Epithelial cell of prostate (primary cell): ENCODE measurements at places on chromosomes 11 and 22.

- no peak for DNase-seq
Observed at GRCh38 chr11:16312233-16312765, 44.0 kb downstream of the SOX6 start.

DNA sequence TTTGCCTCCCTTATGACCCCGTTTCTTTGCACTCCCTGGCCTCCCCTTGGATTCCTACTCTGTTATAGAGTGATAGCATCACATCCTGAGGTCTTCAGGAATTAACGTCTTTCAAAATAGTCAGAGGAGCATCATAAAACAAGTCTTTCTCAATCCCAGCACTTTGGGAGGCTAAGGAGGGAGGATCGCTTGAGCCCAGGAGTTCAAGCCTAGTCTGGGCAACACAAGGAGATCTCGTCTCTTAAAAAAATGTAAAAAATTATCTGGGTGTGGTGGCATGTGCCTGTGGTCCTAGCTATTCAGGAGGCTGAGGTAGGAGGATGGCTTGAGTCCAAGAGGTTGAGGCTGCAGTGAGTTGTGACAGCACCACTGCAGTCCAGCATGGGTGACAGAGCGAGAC, 68.7 kb upstream of the AMPD3 start:
- DNase-seq = no peak

DNA sequence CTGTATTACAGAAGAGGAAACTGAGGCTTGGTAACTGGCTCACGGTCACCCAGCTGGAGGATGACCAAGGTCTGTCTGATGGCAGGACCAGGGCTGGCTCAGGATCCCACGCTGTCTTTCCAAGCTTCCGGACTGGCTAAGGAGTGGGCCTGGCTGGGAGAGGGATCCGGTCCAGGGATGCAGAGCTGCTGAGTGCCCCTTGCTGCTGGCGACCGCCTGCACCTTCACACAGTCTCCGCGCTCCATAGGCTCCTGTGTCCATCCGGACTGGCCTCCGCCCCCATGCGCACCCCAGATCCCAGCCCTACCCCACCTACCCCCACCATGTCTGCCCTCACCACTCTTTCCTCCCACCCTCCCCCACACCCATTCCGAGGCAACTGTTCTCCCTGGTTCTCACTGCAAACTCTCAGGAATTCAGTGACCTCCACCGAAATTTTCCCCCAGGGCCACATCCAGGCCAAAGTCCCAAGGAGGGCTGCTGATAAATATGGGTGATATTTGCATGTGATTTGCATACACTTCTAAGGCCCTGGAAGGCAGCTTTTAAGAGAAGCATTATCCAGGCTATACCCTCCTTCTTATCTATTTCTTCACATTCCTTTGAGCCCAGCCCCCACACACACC, 48.5 kb upstream of the SLC35C1 start:
- no peak for DNase-seq

DNA sequence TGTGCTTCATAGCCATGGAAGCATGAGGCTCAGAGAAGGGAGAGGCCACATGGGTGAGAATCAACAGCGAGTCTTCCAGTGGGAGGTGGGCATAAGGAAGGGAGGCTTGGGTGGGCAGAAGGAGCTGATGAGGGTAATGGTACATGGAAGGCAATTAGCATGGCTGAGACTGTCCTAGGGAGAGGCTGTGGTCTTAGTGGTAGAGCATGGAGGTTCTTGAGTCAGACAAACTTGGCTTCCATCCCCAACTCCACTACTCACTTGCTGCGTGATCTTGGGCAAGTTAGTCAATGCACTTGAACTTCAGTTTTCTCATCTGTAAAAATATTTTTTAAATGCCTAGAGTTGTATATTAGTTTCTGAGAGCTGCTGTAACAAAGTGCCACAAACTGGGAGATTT, 227.2 kb upstream of the E2F8 start:
- DNase-seq = no peak

- no peak for DNase-seq
Observed at GRCh38 chr22:36027579-36027934, 1.1 kb downstream of the RBFOX2 start.

DNA sequence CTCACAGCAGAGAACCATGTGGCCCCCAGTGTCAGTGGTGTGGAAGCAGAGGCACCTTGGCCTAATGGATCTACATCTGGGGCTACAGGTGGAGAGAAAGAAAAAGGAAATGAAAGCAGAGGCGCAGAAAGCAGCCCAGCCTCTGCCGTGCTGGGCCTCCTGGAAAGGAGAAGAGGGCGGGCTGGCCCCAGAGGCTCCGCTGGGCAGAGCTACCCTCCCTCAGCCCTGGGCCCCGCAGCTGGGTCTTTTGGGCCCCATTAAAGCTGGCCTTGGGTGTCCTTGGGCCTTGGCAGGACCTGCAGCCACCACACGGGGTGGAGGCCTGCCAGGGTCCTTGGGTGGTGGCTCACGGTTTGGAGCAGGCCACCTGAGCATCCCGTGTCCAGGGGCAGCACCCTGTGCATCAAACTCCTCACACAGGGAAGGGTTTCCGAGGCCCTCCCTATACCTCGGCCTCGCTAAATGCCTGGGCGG, 31.6 kb upstream of the GAL start:
- DNase-seq = no peak

- DNase-seq = no peak
Observed at GRCh38 chr11:119714189-119714588, 14.8 kb downstream of the NECTIN1 start.

DNA sequence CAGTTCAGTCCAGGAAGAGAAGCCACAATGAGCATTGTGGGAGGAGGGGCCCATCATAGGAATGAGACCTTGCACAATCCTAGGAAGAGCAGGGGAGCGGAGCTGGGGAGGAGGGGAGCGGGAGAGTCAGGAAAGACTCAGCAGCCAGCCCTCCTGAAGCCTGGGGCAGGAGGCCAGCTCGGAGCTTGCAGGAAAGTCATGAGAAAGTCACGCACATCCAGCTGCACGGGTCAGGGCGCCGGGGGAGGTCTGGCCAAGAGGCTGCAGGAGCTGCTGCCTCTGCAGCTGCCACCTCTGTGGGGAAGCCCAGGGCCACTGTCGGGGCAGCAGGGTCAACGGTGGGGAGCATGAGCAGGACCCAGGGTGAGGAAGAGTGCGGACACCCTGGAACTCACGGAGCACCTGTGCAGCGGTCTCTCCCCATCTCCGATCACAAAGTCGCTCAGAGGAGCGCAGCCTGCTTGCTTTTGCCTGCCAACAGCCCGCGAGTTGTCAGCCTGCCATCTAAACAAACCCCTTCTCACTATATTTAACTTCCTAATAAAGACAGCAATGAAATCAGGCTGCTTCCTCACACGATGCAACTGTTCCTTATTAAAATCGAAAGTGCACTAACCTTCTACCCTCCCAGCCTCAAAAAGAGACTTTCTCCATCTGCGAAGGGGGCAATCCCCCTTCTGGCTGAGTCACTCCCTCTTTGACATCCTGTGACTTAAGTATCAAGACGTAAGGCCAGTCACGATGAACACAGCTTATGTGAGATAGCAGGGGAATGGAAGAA, 52.9 kb upstream of the RTL6 start:
- DNase-seq = peak; percentile 41

DNA sequence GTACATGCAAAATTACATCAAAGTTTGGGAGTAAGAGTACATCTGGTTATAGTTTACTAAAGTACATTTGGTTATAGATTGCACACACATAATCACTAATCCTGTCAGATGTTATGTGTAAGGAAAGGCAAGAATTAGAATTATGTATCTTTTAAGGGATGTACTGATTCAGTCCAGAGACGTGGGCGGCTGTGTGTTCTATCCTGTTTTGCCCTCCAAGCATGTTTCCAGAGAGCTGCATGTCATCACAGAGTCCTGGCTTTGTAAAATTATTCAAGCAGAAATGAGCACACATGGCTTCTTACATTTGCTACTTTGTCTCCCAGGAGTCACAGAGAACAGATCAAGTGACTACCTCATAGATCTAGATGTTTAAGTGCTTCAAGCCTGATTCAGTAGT, 33.2 kb upstream of the CEP126 start:
- no peak for DNase-seq

- DNase-seq = no peak
Observed at GRCh38 chr11:115469361-115469760, 34.9 kb downstream of the CADM1 start.

- no peak for DNase-seq
Observed at GRCh38 chr11:280706-281485, 2.7 kb downstream of the NLRP6 start.

DNA sequence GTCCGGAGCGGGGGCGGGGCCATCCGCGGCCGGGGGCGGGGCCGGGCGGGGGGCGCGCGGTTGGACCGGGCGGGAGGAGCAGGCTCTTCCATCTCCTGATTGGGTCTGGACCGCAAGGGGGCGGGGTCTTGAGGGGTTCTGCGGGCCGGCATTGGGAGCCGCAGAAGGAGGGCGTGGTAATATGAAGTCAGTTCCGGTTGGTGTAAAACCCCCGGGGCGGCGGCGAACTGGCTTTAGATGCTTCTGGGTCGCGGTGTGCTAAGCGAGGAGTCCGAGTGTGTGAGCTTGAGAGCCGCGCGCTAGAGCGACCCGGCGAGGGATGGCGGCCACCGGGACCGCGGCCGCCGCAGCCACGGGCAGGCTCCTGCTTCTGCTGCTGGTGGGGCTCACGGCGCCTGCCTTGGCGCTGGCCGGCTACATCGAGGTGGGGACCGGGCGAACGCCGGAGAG, at the start of gene APLP2:
TSS of gene APLP2 (plus strand) at position 236 of the 450 bp plus-strand sequence. CDS start at position 320, 84 bp downstream.
- DNase-seq = peak; percentile 91

- no peak for DNase-seq
Observed at GRCh38 chr11:63846897-63847296, 8.0 kb downstream of the MARK2 start.

DNA sequence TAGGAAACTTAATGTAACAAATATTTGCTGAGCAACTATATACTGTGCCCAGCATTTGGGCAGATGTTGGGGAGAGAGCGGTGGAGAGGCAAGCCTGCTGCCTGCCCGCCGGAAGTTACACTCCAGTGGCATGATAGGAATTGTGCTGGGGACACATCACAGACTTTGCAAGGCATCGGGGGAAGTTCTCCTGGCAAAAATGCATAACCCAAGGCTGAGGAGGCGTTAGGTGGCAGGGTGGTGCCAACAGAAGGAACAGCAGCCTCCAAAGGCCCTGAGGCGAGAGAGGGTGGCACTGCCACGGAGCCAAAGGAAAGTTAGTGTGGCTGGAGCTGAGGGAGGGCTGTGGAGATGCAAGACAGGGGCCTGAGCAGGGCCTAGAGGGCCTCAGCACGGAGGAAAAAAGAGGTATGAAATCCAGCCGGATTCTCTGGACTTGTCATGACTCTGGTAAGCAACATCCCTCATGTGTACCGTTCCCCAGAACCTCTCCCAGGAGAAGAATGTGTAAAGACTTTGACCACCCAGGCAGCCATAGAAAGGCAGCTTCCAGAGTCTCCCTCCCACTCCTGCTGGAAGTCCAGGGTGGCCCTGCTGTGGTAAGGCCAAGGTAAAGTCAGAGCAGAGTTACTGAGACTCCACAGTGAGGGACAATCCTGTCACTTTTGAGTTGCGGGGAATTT, 76.1 kb upstream of the RAB1B start:
- no peak for DNase-seq

- DNase-seq = peak; percentile 73
Observed at GRCh38 chr11:19453651-19454257, 213.0 kb upstream of the E2F8 start.

- DNase-seq = no peak
Observed at GRCh38 chr22:26702906-26703830, 45.8 kb downstream of the MIAT start.

DNA sequence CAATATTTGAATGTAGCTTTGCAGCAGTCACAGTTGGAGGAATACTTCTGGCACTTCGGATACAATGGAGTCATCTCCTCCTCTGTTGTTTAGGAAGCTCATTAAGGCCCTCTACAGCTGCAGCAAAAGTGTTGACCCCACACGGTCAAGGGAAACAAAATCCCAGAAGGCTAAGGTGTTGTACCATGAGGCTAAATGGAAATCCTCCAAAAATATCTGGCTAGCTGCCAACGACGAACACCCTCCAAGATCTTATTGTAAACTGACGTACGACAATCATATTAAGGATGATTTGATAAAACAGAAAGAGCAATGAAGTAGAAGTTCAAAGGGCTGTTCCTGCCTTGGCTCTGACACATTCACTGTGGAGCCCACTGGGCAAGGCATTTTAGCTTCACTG, 4.0 kb downstream of the POGLUT3 start:
- DNase-seq = no peak

DNA sequence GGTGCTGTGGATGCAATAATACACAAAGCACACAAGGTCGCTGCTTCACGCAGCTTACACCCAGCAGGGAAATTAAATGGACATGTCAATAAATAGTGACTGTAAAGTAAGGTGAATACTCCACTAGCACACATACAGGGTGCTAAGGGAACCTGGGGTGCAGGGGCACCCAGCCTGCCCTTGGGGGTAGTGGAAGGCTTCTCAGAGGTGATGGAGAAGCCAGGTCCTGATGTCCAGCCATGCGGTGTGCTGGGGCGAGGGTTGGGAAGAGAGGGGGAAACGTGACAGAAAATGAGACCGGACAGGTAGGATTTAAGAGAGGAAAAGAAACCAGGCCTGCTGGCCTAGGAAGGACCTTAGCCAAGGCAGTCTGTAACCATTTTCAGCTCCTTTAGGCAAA, 200.5 kb downstream of the GRIK4 start:
- DNase-seq = no peak

- no peak for DNase-seq
Observed at GRCh38 chr11:119324189-119324588, 7.3 kb upstream of the MCAM start.

DNA sequence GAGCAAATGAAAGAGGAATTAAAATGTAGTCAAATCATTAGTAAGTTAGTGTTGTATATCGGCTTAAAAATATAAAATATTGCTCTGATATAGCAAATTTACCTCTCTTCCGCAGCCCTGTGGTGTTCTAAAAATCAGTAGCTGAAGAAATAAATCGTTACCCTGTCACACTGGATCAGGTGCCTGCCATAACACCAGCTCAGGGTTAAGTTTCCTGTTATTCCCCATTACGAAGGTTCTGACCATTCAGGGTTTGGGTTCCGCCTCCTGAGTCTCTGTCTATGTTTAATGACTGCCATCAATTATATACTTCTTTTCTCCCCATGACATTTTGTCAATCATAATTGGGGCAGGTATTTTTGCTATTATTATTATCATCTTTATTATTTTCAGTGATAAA, 658.5 kb downstream of the OPCML start:
- DNase-seq = no peak

DNA sequence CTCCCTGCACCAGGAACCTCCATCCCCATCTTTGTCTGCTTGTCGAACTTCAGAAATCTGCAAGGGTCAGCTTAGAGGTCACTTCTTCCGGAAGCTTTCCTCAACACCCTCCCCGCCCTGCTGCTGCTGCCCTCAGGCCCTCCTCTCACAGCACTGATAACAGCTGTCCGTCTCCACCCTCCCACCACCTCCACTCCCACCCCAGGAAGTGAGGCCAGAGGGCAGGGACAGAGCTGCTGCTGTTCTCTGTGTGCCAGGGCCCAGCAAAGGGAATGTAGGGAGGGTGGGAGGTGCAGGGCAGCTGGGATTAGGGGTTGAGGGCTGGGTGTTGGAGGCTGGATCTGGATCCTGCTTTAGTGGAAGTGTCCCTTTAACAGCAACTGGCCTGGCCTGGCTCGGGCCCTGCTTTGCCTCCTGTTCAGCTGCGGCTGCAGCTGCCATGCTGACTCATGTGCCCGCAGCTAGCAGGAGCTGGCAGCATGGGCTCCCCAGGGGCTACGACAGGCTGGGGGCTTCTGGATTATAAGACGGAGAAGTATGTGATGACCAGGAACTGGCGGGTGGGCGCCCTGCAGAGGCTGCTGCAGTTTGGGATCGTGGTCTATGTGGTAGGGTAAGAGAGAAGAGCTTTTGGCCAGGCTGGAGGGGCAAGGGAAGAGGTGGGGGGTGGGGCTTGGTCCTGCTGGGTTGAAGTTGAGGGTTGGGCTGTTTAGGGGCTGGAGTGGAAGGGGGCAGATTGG, at the start of gene P2RX6:
TSS of gene P2RX6 (plus strand) at position 440 of the 740 bp plus-strand sequence. CDS start at position 450, 10 bp downstream.
- no peak for DNase-seq

- no peak for DNase-seq
Observed at GRCh38 chr11:122246874-122247273, 130.9 kb upstream of the BLID start.
